ENCODE measurements at places on chromosomes 13 and 19. TPM values are rescaled to one million over a fixed set of nuclear protein-coding genes. Genes with fewer than 3 reads are reported as not detected.

Gene PTH2
- total RNA-seq: not detected

Gene STOML3
- total RNA-seq: not detected

Gene SYNGR4
- total RNA-seq: not detected

Gene OR7A10
- not detected for total RNA-seq

Gene SLITRK1
- not detected for total RNA-seq

Gene ASF1B
- total RNA-seq: 0.37 TPM

Gene ANGPTL4
- total RNA-seq: 95.3 TPM

Gene LYPD3
- total RNA-seq: 0.52 TPM

Gene RYR1
- 5.6 TPM for total RNA-seq

Gene CFAP97D2
- not detected for total RNA-seq

Gene PLPPR3
- total RNA-seq: not detected

Gene PSG7
- total RNA-seq: not detected

Gene CCDC70
- not detected for total RNA-seq

Gene MAB21L1
- 0.46 TPM for total RNA-seq

Gene ZNF491
- 2.9 TPM for total RNA-seq
